ENCODE measurements at places on chromosomes 12 and 14.

- DNase-seq: no peak
Measured at GRCh38 chr14:74658535-74659131, 46.6 kb upstream of the LTBP2 start.

DNA sequence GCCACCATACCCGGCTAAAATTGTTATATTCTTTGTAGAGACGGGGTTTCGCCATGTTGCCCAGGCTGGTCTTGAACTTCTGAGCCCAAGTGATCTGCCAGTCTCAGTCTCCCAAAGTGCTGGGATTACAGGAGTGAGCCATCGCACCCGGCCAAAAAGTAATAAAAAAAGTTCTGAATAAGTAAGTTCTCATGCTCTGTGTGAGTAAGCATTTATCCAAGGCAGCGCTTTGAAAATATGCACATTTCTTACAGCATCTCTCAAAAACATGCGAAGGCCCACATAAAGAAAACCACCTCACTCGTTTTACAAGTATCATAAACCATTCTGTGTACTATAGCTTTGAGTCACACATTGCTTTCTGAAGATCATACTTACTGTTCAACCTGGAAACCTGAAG, 8.6 kb downstream of the GIT2 start:
- DNase-seq: no peak

- no peak for DNase-seq
Measured at GRCh38 chr12:116436561-116437249, 122.5 kb upstream of the MAP1LC3B2 start.

DNA sequence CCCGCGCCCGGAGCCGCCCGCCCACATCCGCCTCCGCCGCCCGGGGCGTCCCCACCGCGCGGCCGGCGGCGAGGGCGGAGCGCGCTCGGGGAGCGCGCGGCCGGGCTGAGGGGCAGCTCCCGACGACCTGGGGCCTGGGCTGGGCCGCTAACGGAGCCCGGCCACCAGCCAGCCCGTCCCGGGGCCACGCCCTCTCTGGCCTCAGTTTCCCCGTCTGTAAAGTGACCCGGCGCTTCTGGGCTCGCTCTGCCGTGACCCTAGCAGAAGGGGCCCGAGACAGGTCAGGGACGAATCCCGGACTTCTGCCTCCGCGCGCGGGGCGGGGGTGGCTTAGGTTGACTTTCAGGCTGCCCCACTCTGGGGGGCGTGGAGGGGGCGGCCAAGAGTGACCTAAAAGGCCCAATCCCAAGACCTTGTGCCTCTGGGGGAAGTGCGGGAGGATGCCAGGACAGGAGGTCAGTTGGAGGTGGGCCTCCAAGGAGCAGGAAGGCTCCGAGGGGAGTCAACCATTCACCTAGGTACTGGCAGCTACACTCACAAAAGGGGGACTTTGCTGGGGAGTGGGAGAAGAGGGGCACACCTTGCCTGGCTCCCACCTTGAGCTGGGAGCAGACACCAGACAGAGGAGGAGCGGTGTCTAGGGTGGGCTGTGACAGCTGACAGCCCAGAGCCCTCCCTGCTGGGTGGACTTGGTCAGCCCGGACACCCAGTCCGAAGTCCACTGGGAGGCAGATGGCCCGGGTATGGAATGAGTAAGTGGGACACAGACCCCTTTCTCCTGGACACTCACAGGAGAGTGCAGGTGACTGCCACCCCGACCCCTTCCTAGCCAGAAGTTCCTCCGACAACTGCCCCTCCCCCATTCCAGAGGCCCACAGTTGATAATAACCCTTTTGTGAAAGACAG, 486 bp upstream of the AKT1 start:
- no peak for DNase-seq

GRCh38 chr12:106113042-106113441, 25.7 kb downstream of the NUAK1 start:
- no peak for DNase-seq

GRCh38 chr12:4985820-4986219, 57.9 kb upstream of the KCNA5 start:
- no peak for DNase-seq

GRCh38 chr12:19398376-19399363, 40.6 kb upstream of the AEBP2 start:
- no peak for DNase-seq

- DNase-seq: no peak
Measured at GRCh38 chr12:49161092-49161795, 27.6 kb downstream of the TUBA1A start.

DNA sequence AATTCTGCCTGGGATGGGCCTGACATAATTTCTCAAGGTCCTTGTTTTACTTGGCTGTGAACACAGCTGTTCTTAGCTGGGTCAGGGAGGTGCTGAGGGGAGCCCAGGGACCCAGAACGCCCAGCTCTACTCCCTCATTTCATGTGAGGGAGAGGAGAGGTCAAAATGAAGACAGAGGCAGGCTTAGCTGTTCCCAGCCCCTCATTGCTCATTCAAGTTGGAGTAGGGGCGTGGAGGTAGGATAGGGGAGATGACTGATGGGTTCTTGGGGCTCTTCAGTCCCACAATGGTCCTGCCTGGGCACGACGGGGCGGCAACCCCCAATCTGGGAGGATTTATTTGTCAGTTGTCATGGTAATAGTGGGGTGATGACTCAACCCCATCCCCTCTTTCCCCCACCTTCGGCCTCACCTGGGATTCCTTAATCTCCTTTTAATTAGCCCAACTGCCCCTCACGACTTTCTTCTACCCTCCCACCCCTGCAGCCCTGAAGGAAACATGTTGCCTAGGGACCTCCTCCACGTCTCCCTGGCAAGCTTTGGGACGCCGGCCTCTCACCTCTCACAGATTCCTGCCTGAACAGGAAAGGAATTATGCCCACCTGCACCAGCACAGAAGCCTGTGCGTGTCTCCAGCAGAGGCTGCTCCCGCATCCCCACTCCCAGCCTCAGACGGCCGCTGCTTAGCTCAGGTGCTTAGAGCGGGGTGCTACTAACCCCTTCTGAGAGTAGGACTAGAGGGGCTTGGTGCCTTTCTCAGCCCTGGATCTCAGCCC, 10.2 kb downstream of the SPRYD3 start:
- no peak for DNase-seq

DNA sequence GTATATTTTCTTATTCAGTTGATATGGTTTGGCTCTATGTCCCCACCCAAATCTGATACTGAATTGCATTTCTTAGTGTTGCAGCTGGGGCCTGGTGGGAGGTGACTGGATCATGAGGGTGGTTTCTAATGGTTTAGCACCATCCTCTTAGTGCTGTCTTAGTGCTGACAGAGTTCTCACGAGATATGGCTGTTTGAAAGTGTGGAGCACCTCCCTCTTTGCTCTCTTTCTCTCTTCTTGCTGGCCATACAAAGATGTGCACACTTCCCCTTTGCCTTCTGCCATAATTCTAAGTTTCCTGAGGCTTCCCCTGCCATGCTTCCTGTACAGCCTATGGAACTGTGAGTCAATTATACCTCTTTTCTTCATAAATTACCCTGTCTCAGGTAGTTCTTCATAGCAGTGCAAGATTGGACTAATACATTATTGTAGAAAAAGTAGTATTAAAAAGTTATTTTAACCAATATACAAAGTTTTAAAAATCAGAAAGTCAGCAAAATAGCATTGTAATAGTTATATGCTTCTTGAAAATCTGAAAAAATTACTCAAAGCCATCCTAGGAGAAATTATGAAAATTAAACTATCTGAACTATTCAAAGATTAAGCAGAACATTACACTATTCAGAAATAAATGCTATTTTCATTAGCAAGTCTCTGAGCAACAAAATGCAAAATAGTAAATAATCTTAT, 84.1 kb downstream of the PPP1R12A start:
- no peak for DNase-seq

- DNase-seq: no peak
Measured at GRCh38 chr12:45878630-45879255, 111.6 kb downstream of the SCAF11 start.

DNA sequence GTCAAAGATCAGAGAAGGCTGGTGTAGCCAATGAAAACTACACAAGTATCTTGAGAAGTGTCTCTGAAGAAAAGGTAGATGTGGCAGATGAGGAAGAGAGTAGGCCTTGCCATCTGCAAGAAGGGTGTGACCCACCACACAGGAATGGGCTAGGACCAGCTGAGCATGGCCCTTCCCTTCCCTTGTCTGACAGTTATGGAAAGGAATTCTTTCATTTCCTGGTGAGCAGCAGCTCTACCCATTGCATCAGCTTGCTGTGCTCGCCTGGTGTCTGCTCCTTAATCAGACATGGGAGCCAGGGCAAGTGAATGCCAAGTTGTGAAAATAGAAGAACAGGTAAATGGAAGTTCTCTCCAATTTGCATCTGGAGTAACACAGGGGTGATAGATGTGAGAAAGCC, 145.2 kb upstream of the KRR1 start:
- DNase-seq: no peak

DNA sequence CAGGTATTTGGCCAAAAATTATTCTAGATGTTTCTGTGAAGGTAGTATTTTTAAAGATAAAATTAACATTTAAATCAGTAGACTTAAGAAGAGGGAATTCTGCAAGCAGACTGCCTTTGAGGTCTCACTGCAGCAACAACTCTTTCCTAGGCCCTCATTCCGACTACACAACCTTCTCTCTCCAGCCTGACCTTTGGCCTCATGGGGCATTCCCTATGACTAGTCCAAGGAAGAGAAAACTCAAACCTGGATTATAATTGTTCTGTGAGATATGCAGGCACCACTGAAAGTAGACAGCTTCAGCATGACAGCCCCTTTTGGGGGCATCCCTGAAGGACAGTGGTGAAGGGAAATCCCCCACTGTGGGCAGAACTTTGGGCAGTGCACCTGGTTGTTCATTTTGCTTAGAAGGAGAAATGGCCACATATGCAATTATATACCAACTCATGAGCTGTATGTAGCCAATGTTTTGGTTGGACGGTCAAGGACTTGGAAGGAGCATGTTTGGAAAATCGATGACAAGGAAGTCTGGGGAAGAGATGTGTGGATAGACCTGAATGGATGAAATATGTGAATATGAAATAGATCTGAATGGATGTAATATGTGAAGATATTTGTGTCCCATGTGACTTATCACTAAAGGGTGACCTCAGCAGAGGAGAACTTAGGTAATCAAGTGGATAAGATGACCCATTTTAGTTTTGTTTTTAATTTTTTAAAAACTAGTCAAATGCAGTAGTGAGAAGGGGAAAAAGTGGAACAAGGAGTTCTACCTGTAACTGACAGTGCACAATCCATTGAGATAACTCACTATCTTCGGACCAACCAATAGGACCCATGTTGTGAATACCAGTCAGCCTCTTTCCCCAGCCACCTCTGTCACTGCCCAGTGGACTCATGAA, 233.3 kb upstream of the FOXN3 start:
- no peak for DNase-seq

DNA sequence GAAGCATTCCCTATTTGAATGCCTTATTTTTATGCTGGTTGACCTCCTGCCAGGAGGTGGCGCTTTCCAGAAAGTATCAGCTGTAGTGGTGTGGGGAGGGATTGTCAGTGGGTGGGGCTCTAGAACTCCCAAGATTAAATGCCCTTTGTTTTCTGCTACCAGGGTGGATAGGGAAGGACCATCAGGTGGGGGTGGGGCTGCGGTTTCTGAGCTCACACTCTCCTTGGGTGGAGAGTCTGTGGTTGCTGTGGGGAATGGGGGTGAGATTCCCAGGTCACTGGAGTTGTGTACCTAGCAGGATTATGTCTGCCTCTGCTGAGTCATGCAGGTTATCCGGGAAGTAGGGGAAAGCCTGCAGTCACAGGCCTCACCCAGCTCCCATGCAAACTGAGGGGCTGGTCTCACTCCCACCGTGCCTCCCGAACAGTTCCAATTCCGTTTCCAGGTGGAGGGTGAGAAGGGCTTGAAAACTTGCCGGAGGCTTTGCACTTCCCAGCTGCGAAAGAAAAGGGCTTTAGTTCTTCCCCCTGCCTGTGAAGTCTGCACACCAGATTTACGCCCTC, 68.3 kb downstream of the ALG10B start:
- no peak for DNase-seq

DNA sequence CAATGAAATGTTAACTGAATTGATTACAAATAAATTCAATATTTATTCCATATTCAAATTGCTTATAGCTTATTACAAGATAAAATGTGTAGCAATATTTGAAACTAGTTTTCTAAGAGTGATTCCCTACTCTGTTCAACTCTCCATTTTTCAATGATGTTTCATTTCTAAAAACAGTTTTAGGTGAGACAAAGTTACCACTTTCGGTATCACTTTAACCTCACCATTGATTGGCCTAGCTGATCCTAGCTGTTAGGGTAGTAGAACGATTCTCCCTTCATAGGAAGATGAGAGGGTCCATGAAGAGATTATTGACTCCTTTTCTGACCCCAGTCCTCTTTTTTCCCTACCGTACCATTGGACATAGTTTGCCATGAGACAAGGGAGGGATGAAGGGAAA, 373.3 kb downstream of the PRKD1 start:
- no peak for DNase-seq

GRCh38 chr14:78834766-78835451, 664.7 kb downstream of the NRXN3 start:
- DNase-seq: peak; percentile 84

- no peak for DNase-seq
Measured at GRCh38 chr12:102281231-102281630, 83.6 kb upstream of the PMCH start.

GRCh38 chr12:49763006-49763591, 21.7 kb downstream of the TMBIM6 start:
- DNase-seq: peak; percentile 71

- DNase-seq: no peak
Measured at GRCh38 chr14:52455291-52456088, 96.8 kb downstream of the TXNDC16 start.

- no peak for DNase-seq
Measured at GRCh38 chr12:49032679-49033447, 14.3 kb upstream of the PRKAG1 start.

- DNase-seq: no peak
Measured at GRCh38 chr14:28764257-28765160, 2.1 kb upstream of the FOXG1 start.

- no peak for DNase-seq
Measured at GRCh38 chr12:47891356-47891755, 13.4 kb downstream of the VDR start.

GRCh38 chr14:54784060-54784459, 118.6 kb downstream of the GCH1 start:
- DNase-seq: no peak

GRCh38 chr12:64825143-64826021, 935 bp downstream of the TBC1D30 start:
- no peak for DNase-seq

GRCh38 chr12:25065035-25065434, 116.1 kb upstream of the BCAT1 start:
- no peak for DNase-seq

GRCh38 chr14:104423701-104424405, 155.7 kb upstream of the C14orf180 start:
- DNase-seq: no peak

DNA sequence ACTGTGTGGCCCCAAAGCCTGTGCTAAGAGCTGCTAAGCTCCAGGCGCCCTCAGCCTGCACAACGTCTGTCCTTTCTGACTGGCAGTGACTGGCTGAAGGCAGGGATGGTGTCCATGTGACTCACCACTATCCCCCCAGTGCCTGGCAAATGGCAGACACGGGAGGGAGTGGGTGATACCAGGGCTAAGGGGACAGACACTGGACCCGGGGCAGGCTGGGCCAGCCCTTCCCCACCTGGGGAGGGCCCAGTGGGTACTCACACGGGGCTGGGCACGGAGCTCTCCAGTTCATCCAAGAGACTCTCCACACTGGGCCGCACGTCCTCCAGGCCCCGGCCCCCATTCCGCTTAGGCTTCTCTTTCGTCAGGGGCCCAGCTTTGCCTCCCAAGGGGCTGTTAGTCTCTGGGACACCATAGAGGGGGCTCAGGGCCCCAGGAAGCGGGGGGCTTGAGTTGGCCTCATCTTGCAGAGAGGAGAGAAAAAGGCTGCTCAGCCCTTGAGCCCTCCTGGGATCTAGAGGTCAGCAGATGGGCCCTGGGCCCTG, 21.4 kb upstream of the RPLP0 start:
- DNase-seq: no peak

- no peak for DNase-seq
Measured at GRCh38 chr14:36874396-36875138, 212.9 kb downstream of the PAX9 start.

Measured in dorsolateral prefrontal cortex (tissue), 122 donors.